ENCODE measurements at places on chromosomes 1 and 21.

GRCh38 chr1:102901996-102902395 is 206.3 kb downstream of the COL11A1 start:
- DNase-seq: no peak

DNA sequence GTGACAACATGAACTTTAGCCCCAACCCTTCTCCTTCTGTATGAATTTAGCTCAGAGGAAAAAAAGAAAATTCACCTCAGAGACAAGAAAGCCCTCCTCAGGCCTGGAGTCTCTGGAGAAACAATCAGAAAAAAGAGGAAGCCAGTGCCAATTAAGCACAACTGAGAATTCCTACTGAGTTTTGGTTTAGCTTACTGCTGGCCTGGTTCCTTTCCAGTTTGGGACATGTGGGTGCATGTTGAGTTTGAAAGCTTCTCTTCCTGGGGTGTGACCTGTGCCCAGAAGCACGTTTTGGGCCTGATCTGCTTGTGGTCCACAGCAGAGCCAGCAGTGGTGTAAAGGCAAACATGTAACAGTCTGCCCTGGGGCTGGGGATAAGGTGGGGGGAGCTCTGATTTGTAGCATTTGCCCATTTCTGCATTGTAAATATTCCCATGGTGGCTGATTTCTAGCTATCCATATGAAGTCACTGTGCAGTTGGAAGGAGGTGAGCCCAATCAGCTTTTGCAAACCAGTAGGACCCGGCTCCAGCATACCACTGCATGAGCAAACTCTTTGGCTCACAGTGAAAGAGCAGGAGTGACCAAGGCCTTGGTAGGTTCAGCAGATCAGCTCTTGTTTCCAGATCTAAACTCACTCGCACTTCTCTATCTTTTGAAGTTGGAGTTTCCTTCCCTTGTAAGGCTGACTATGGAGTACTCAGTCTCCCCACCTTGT is 4.7 kb upstream of the THEM5 start:
- DNase-seq: no peak

- no peak for DNase-seq
Observed at GRCh38 chr1:24694380-24694843, 50.8 kb upstream of the CLIC4 start.

DNA sequence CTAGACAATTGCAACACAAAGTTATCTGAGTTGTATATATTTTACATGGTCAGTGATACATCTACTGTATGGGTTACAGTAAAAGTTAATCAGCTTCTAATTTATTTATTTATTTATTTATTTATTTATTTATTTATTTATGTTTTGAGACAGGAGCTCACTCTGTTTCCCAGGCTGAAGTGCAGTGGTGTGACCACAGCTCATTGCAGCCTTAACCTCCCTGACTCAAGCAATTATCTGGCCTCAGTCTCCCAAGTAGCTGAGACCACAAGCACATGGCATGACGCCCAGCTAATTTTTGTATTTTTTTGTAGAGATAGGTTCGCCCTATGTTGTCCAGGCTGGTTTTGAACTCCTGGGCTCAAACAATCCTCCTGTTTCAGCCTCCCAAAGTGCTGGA is 241.6 kb downstream of the PTPRC start:
- no peak for DNase-seq

DNA sequence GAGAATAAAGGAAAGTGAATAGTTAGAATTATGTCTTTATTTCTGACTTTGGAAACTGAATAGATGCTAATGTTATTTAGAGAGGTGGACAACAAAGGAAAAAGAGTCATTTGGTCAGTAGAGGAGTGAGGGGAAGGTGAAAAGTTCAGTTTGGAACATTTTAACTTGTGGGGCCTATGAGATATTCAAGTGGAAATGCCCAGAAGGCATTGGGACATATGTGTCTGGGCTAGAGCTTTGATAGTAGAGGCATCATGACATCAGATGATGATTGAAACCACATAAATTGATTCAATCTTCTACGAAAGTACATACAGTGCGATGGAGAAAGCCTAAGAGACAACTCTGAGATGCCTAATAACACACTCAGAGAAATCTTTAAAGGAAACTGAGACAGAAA is 151.7 kb upstream of the COL11A1 start:
- no peak for DNase-seq

DNA sequence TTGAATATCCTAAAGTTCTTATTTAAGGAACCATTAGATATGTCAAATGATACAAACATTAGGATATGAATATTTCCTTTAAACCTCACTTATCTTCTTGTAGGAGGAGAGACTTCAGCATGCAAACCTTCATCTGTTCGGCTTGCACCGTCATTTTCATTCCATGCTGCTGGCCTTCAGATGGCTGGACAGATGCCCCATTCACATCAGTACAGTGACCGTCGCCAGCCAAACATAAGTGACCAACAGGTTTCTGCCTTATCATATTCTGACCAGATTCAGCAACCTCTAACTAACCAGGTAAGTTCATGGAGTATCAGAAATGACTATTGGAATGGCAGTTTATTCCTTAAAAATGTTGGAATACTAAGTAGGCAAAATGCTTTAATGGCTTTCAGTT is 106.0 kb downstream of the DYRK1A start:
- DNase-seq: no peak

DNA sequence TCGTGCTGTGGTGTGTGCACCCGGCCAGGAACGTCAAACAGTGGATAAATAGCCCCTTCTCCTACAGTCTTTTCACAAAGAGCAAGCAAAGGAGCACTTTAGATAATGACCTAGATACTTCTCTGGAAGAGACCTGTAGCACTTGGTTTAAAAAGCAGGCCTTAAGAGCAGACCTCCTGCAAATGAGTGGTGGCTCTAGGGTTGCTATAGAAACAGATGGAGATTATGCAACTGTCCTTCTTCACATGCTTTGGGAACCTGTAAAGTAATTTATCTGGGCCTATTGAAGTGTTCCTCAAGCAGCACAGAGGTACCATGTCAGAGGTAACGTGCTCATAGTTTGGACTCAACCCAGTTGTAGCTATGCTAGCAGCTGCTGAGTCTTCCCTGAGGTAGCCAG is 208.2 kb upstream of the KIAA0040 start:
- no peak for DNase-seq

DNA sequence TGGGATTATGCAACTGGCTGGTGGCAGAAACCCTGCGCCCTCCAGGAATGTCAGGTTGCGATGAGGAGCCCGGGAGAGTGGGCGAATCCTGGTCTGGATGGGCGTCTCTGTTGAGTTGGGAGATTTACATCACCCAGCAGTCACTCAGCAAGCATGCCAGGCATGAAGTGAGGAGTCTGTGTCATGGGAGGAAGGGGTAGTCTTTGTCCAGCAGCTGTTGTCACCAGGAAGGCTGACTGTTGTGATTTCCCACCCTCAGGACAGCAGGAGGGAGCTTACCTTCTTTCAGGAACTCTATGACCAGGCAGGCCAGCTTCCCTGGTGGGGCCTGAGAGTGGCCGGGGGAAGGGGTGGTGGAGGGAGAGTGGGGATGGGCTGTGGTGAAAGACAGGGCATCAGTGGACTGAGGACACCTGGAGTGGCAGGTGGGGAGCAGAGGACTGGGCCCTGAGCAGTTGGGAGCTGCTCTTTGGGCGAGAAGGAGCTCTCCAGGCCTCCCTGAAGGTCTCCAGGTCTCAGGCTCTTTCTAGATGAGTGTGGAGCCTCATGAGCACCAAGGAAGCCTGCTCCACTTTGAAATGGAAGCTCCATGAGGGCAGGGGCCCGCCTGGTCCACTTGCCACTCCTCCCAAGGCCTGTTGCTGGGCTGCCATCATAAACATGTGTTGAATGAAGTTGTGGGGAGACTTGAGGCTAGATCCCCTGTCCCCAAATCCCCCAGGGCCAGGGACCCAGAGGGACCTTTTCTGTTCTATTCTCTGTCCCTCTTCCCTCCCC is 21.3 kb upstream of the PKP1 start:
- no peak for DNase-seq

DNA sequence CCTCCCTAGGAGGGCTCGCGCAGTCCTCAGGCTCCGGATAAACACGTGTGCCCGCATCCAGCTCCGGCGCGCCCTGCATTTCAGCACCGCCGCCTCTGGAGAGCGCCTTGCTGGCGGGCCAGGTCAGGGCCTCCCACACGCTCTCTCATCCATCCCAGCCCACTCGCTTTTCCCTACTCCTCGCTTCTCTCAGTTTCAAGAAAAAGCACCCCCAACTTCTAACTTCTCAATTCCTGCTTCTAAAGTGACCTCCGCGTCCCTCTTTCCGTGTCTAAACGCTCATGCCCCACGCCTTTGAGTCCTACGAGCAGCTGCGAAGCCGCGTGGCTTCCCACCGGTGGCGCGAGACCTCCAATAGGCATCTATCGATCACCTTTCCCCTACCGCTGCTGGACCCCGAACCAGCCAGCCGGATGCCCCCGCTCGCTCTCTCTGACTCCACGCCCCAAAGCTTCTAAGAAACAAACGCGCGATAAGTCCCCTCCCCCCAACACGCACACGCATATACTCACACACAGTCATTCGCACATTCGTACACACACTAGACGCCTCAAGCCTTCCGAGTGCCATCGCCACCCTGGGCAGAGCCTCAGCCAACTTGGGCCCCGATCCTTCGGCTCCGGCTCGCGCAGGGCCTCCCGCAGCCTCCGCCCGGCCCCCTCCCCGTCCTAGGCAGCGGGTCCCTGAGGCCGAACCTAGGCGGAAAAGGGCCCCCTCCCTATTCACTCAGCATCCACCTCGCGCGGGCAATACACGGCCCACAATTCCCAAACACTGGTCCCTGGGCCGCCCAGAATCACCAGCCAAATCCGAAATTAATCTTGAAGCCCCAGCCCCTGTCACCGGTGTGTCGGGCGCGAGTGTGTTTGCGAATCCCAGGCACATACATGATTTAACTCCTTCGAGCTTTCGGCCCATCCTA is 1.1 kb downstream of the NMNAT2 start:
- no peak for DNase-seq

DNA sequence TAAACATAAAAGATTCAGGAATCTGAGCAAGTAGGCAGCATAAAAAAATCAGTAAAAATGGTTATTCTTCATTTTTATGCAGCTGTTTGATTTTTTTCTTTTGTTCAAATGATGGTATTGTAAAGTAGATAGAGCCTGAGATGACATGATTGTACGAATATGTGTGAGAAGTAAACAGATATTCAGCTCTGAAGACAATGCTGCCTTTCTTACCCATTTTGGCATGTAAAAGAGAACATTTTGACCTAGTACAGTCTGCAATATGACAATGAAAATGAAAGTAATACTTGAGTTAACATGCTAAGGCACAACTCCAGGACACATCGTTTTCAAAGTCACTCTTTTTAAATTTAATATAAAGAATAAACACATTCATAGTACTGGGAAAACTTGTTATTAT is 95.7 kb upstream of the NCAM2 start:
- no peak for DNase-seq

DNA sequence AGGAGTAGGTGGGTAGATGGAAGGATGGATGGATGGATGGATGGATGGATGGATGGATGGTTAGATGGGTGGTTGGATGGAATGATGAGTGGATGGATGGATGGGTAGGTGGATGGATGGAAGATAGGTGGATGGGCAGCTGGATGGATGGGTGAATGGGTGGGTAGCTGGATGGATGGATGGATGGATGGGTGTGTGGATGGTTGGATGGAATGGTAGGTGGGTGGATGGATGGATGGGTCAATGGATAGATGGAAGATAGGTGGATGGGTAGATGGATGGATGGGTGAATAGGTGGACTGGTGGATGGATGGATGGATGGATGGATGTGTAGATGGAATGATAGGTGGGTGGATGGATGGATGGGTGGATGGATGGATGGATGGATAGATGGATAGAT is 164.0 kb upstream of the VAMP3 start:
- DNase-seq: no peak

DNA sequence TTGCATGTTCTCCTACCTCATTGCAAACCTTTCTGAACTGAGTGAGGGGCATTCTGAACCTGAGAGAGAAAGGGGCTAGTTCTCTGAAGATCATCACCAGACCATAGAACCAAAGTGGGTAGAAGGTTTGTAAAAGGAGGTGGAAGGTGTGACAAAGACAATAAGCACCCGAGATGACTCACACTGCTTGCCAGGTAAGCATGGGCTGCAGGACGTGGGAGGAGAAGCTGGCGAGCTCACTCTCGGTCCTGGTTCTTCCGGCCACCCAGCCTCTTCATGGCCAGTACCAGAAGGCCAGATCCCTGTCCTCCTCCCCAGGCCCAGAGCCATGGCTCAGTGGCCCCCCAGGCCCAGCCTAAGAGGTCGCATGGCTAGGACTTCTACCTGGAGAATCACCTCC is 128.3 kb downstream of the TMEM53 start:
- DNase-seq: no peak

DNA sequence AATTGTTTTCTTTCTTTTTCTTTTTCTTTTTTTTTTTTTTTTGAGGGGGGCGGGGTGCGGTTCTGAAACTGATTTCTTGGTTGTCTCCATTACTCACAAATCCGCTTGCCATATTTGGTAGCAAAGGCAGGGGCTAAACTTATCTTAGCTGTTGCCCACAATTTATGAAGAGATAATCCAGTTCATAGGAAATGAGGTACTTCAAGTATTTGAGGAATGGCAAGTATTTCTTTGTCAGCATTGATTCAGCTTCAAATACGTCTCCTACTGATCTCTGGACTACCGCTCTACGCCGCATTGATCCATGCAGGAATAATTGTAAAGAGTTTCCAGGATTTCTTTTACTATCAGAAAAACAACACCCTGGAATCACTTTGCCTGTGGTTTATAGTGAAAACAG is 289.2 kb upstream of the DPYD start:
- DNase-seq: no peak

DNA sequence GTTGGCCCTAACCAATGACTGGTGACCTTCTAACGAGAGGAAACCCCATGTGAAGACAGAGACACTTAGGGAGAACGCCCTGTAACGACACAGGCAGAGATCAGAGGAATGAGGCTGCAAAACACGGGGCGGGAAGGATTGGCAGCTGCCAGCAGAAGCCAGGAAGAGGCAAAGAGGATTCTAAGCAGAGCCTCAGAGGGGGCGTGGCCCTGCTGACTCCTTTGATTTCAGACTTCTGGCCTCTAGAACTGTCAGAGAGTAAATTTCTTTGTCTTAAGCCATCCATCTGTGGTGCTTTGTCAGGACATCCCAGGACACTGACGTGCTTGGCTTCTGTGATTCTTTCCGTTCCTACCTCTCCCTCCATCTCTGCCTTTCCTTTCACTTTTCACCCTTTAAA is 79.3 kb downstream of the SH3BGR start:
- DNase-seq: no peak
